ENCODE measurements at places on chromosomes 7 and 10.
A peak's percentile ranks its signal among the peaks of the same experiment; 100 is the strongest.

DNA sequence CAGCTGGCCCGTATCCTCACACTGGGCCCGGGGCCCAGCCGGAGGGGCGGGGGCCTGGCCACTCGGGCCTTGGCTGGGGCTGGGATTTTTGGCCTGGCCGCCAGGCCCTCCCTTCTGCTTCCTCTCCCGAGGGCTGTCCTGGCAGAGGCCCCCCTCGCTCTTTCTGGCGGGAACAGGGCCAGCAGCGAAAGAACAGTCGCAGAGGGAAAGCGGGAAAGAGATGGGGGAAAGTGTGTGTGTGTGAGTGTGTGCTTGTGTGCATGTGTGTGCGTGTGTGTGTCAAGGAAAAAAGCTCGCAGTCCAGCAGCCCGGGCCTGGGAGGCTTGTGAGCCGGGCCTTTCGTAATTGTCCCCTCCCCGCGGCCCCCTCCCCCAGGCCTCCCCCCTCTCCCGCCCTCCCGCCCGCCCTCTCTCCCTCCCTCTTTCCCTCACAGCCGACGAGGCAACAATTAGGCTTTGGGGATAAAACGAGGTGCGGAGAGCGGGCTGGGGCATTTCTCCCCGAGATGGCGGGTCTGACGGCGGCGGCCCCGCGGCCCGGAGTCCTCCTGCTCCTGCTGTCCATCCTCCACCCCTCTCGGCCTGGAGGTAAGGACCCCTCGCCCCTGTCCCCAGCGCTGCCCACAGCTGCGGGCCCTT, at the start of gene ELN:
Gene ELN, plus strand, starts transcription at position 491 of the 638 bp plus-strand sequence. Its CDS starts 15 bp downstream, at position 506.
- no peak for DNase-seq

DNA sequence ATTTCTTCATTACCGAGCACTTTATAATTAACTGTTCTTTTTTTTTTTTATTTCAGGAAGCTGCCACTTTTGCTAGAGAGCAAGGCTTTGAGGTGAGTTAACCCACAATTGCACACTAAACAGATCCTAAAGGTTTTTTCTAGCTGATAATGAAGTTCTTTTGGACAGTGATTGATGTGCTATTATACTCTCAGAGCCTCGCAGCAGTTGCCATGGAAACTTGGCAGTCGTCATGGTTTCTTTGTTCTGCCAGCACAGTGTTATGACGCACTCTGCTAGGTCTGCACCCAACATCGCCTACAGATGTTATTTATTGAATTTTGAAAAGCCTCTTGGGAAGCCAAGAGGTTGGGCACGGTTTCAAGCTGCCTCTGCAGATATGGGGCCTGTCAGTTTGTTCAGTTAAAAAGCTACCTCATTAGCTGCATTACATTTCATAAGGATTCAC, 237.2 kb upstream of the KAT6B start:
- peak; percentile 96 for DNase-seq

GRCh38 chr10:49512121-49512809, 26.7 kb downstream of the ERCC6 start:
- peak; percentile 35 for DNase-seq

- no peak for DNase-seq
These were observed 92.4 kb upstream of the JCAD start for GRCh38 chr10:30151581-30152389.

GRCh38 chr7:91085175-91085574, 179.1 kb upstream of the FZD1 start:
- no peak for DNase-seq

GRCh38 chr7:94436018-94436604, 41.4 kb downstream of the COL1A2 start:
- peak; percentile 70 for DNase-seq

- DNase-seq, result no peak
These were observed 51.3 kb downstream of the TSPAN12 start for GRCh38 chr7:120806669-120807068.

GRCh38 chr7:82477733-82478515, 34.3 kb upstream of the CACNA2D1 start:
- peak; percentile 64 for DNase-seq

DNA sequence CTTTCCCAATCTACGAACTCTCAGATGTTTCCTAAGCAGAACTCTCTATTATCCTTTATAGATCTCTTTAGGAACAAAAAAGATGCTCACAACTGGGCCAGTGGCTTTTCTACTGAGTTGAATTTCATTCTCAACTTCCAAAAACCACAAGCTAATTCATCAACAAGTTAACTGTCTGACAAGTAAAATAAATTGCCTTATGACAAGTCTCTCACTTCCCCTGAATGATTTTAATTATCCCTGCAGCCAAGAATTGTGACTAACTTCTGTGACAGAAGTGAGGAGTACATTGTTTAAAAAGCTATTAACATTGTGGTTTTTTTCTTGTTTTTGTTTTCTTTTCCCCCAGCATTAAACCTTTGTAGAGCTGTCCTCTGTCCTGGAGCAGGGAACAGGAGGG, 343.1 kb downstream of the HPSE2 start:
- no peak for DNase-seq

GRCh38 chr7:50735333-50735732, 47.4 kb downstream of the GRB10 start:
- DNase-seq, result no peak

DNA sequence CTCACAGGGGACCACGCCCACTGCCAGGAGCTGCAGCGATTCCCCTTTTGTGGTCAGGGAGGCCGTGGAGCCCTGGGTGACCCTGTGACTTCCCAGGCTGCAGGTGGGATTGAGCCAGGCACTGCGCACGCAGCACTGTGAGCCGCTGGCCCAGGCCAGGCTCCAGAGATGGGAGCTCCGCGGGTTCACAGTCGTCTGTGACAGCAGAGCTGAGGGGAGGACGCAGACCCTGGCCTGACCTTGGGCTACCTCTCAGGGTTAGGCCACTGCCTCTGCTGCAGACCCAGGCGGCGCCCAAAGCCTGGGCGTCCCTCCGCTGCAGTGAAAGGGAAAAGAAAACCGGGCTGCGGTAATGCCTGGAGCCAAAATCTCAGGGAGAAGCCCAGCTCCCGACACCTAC, 107.5 kb upstream of the GPR26 start:
- DNase-seq, result no peak

DNA sequence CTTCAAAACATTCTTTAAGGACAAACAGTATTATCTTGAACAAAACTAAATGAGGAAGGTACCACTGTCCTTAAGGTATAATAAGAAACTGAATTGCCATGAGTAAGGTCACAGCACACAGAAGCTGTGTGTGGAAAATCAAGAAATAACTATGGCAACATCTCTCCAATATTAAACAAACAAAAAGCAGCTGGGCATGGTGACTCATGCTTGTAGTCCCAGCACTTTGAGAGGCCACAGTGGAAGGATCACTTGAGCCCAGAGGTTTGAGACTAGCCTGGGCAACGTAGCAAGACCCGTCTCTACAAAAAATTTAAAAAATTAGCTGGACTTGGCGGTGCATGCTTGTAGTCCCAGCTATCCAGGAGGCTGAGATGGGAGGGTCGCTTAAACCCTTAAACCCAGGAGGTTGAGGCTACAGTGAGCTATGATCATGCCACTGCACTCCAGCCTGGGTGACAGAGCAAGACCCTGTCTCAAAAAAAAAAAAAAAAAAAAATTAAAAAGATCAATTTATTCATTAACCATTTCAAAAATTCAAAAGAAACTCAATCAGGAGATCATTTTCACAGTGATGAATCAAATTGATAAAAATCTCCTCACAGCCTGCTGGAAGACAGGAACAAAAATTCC, 195.4 kb downstream of the SKIDA1 start:
- no peak for DNase-seq

- no peak for DNase-seq
These were observed 735 bp downstream of the ZNF394 start for GRCh38 chr7:99499371-99499720.

DNA sequence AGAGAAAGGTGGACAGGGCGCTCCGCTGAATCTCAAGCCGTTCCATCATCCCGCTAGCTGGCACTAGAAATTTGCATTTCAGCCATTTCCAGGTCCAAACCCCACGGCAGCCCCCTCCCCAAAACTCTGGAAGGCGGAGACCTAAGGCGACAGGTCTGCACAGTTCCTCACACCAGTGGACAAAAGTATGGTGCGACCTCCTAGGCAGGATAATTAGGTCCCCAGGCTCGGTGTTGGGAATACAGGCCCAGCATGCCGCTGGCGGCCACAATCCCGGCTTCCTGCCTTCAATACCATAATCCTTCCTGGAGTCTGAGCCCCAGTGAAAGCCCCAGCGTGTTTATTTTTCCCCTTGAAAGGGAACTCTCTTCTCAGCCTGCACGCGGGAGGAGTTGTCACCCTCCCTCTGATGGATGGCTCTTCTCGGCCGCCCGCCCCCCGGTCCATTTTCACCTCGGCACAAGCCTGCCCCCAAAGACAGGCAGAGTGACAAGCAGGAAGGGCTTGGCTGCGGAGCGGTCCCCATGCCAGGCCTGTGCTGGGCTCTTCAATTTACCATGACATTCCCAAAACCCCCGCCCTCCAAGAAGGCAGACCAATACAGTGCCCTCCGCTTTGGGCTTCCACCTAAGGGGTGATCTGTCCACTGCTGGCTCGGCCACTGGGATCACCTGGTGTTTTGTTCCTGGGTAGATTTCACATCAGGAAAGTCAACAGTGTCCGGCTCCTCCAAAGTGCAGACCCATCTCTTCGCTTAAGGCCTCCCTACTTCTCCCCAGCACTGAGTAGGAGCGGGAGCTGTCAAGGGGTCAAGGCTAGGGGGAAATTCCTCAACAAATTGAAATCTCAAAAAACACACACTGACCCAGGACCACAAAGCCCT, 2.2 kb downstream of the FGFR2 start:
- no peak for DNase-seq

- DNase-seq, result no peak
These were observed 190.0 kb downstream of the CREB5 start for GRCh38 chr7:28602282-28602681.

DNA sequence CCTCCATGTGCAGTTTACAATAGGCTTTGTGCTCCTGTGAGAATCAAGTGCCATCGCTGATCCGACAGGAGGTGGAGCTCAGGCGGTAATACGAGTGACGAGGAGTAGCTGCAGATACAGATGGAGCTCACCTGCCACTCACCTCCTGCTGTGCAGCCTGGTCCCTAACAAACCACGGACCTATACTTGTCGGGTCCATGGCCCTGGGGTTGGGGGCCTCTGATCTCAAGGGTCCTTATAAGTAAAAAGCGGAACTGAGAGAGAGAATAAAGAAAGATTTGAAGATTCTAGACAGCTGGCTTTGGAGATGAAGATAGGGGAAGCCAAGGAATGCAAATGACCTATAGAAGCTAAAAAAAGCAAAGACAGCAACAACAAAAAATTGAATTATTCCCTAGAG, 130.6 kb downstream of the PLXDC2 start:
- no peak for DNase-seq

GRCh38 chr10:107423903-107424302, 259.4 kb upstream of the SORCS1 start:
- no peak for DNase-seq

DNA sequence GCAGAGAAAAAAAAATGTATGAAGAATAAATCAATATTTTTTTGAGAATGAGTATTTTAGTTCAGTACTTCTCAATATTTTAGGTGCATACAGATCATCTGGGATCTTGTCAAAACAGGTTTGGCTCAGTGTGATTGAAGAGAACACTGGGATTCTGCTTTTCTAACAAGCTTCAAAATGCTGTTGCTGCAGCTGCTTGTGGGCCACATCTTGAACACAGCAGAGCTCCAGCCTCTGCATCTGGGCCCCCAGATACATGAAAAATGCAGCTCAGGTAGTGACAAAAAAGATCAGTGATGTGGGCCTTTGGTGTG, 1177.1 kb upstream of the C7orf33 start:
- DNase-seq, result peak; percentile 13

DNA sequence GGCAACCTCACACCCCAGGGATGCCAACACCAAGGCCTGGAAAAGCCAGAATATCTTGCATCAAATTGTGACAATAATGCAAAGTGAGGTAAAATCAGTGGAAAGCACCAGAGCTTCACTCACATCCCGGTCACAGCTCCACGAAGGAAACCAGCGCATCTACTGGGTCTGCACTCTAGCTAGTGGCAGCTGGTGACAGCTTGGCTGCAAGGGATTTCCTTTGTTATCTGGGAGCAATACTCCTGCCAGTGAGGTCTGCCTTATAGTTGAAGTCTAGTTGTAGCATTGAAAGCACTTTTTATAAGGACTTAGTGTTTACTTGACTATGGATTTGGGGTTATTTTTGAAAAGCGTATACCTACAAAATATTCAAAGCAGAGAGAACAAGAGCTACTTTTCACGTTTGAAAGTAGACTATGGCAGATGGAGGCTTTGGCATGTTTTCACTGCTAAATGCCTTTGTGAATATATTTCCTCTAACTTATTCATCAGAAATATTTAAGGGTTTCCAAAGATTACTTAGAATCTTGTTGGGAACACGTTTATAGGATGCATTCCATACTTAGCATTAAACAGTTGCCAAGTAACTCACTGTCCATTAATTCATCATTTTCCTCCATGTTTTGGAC, 26.1 kb downstream of the WDFY4 start:
- DNase-seq, result no peak

DNA sequence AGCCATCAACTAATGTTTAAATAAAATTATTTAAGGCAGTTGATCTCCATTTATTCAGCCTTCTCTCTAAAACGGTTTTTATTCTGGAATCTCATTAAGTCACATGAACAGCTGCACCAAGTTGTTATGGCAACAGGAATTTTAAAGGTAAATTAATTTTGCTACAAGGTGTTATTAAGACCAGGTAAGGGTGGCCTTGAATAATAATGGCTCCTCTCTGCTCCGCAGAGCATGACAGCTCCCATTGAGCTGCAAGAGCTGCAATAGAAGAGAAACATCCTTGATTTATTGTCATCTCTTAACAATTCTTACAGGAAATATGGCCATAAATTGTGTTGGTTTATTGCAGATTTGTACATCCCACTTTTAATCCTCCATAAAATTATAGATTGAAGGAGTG, 165.8 kb downstream of the KLF6 start:
- DNase-seq, result peak; percentile 50

- no peak for DNase-seq
These were observed 146.3 kb downstream of the CELF2 start for GRCh38 chr10:11163780-11164550.

DNA sequence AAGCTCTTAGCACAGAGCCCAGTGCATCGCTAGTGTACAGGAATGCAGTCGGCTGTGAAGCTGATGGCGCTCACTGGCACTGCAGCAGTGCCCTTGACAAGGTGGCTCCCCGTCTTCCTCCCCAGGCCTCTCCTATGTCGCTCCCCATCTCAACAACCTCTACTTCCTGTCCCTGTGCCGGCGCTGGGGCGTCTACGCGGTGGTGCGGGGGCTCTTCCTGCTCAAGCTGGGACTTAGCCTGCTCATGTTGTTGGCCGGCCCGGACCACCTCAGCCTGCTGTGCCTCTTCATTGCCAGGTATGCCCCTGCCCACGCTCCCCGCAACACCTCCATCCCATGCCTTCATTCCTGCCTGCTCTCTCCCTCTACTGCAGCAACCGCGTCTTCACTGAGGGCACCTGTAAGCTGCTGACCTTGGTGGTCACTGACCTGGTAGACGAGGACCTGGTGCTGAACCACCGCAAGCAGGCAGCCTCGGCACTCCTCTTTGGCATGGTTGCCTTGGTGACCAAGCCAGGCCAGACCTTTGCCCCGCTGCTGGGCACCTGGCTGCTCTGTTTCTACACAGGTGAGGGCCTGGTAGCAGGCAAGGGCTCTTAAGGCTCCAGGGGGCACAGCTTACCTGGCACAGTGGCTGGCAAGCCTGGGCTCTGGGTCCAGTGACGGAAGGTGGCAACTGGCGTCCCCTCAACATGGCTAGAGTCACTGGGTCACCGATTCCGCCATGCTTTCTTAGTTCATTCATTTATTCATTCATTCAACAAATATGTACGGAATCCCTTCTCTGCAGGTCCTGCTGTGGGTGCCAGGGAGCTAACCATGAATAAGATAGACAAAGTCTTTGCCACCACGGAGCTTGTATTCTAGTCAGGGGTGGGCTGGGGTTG, 22.3 kb upstream of the C10orf95 start:
- no peak for DNase-seq
